ENCODE measurements at places on chromosomes 11 and 22.

GRCh38 chr11:105407101-105407500 is 202.8 kb upstream of the GRIA4 start:
- no peak for DNase-seq

DNA sequence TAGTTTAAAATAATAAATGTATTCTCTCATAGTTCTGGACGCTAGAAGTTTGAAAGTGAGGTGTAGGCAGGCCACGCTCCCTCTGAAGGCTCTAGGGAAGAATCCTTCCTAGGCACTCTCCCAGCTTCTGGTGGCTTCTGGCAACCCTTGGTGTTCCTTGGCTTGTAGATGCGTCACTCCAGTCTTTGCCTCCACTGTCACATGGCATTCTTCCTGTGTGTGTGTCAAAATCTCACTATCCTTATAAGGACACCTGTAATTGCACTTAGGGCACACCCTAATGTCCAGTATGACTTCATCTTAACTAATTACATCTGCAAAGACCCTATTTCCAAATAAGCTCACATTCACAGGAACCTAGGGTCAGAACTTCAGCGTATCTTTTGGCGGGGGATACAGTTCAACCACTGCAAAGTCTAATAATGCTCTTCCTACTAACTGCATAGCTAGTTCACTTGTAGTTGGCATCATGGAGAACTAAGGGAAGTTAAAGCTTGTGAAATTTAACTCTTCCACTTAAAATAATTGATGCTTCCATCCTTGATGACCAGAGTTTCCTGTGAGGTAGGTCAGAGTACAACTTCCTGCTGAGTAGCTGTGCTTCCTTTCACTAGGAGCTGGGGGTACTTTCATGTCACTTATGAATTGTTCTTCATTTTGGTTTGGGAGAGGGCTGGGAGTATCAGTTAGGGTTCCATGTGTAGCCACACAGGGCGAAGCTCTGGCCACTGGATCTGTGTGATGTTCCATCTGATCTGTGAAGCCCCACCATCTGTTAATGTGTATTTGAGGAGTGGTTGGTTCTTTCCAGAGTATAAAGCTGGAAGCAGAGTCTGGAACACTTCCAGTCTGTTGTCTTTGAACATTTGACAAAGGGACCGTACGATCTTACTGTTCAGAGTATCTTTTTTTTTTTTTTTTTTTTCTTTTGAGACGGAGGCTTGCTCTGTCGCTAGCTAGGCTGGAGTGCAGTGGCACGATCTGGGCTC is 10.5 kb downstream of the YWHAH start:
- DNase-seq = no peak

- no peak for DNase-seq
Measured at GRCh38 chr11:1922481-1923081, 3.1 kb downstream of the TNNT3 start.

- no peak for DNase-seq
Measured at GRCh38 chr11:83717537-83717936, 431.4 kb upstream of the CCDC90B start.

- no peak for DNase-seq
Measured at GRCh38 chr11:11985016-11985715, 23.3 kb downstream of the DKK3 start.

GRCh38 chr22:28329186-28330073 is 350.2 kb downstream of the TTC28 start:
- no peak for DNase-seq

GRCh38 chr11:11843211-11843621 is 1.4 kb downstream of the USP47 start:
- DNase-seq = no peak

GRCh38 chr11:9251311-9251710 is 13.8 kb downstream of the DENND5A start:
- DNase-seq = no peak

GRCh38 chr22:29463629-29464028 is 16.4 kb upstream of the NEFH start:
- DNase-seq = no peak

DNA sequence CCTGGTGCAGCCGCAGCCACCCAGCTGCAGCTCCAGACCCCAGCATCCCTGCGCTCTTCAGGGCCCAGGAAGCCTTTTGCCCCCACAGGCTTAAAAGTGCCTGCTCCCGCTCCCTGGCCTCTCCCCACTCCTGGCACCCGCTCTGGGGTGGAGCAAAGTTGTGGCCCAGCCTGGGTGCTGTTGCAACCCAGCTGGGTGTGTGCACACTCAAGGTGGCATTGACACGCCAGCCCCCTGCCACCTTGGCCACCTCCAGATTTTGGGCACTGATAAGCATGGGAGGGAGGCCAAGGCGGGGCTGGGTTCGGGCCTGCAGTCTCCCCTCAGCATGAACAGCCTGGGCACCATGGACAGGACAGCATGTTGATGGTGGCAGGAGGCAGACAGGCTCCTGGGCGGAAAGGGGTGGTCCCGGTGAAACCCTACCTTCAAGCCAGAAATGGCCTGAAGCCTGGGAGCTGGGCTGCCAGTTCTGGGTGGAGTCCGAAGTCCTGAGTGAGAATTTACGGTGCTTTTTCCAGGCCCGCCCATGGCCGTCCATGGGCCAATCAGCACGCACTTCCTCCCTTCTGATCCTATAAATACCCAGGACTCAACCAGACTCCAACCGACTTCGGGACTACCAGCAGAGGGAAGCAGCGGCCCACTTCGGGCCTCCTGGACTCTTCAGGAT is 23.6 kb upstream of the RNASEH2C start:
- DNase-seq = no peak

DNA sequence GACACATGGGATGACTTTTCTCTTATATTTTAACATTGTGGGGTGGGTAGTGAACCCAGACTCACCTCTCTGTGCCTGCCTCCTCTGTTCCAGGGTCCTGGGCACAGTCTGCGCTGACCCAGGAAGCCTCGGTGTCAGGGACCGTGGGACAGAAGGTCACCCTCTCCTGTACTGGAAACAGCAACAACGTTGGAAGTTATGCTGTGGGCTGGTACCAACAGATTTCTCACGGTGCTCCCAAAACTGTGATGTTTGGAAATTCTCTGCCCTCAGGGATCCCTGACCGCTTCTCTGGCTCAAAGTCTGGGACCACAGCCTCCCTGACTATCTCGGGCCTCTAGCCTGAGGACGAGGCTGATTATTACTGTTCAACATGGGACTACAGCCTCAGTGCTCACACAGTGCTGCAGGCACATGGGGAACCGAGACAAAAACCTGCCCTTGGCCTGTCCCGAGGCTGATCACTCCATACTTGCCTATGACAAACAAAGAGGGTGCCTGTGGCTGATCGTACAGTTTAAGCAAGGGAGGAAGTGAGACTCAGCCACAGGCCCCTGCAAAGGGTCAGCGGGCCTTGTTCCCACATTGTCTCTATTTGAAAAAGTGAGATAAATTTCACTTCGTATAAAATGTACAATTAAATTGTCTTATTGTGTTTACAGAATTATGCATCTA is 43.7 kb upstream of the TOP3B start:
- no peak for DNase-seq

DNA sequence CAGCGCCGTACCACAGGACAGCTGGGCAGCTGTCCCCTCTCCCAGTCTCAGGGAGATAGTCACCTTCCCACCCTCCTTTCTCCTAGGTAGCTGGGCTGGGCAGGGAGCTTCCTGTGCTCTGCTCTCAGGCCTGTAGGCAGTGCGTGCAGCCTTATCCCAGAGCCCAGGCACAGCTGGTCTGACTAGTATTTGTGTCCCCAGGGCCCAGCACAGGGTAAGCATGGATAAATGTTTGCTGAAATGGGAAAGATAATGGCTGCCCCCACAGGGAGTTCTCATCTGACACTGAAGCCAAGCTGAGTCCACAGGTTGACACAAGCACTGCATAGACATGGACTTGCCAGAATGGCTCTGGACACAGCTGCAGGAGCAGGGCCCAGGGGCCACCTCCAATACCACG is 9.8 kb downstream of the SLC15A3 start:
- DNase-seq = peak; percentile 11

DNA sequence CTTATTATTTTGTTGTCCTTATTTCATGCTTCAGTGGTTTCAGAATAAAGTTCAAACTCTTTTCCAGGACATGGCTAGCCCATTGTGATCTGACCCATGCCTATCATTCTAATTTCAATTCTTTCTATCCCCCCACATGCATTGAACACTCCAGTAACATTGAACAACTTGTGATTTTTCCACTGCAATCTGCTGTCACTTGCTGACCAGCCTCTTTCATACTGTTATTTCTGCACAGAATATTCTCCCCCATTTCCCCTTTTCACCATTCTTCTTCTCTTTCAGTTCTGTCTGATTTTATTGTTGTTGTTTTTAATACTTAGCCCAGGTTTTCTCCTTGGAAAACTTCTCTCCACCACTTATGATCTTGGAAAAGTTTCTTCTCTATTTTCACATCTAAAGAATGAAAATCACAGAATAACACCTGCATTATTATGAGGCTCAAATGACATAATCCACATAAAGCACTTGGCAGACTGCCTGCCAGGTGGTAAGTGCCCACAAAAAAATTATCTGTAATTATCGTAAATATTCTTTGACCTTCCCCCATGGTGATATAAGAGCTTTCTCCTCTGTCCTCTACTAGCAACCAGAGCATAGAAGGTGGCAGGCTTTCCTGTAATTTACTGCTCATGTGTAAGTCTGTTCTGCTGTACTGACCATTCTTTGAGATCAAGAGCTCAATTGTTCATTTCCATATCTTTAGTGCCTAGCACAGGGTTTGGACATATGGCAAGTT is 51.9 kb upstream of the EED start:
- DNase-seq = peak; percentile 84

DNA sequence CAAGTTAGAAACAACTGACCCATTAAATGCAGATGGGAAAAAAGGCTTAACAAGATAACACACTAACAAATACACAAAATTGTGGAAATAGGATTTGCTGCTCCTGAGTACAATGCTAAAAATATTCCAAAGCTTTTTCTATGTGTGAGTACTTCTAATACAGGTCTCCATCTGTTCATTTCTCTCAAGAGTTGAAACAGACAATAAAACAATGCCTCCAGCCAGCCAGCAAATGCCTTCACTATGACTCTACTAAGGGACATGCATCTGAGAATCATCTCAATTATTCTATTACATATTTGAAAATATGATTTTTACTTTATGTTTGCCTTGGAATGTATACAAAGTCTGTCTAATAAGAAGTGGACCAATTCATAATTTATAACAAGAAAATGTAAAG is 119.0 kb downstream of the CADM1 start:
- no peak for DNase-seq

DNA sequence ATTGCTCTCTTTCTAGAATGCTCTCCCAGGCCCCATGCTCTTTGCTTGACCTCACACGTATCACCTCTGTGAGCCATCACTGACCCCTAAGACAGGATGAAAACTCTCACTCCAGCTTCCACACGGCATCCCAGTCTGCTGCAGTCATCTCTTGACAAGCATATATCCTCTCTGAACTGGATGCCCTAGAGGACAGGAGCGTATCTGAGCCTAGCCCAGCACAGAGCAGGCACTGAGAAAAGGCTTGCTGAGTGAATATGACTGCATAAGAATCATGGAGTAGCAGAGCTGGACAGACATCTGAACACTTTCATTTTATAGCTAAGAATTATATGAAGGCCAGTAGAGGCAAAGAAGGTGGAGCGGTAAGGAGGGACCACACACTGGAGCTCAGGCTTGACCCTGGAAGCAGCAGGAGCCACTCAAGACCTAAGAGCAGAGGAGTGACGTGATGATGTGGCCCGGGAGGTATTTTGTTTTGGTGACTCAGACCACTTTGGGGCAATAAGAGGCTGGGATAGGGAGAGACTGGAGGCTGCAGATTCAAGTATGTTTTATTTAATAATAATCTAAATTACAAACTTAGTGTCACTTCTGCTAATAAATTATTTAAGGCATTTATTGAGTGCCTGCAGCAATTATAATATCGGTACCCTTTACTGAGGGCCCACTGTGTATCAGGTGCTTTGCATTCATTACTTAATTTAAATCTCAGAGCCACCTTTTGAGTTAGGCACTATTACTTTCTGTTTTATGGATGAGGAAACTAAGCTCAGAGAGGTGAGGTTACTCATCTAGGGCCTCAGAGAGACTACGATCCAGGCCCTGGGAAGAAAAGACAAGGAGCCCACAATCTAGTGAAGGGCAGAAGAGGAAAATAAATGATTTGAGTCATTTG is 42.6 kb downstream of the MAP6 start:
- no peak for DNase-seq

- DNase-seq = no peak
Measured at GRCh38 chr11:134030853-134031252, 38.0 kb upstream of the JAM3 start.

DNA sequence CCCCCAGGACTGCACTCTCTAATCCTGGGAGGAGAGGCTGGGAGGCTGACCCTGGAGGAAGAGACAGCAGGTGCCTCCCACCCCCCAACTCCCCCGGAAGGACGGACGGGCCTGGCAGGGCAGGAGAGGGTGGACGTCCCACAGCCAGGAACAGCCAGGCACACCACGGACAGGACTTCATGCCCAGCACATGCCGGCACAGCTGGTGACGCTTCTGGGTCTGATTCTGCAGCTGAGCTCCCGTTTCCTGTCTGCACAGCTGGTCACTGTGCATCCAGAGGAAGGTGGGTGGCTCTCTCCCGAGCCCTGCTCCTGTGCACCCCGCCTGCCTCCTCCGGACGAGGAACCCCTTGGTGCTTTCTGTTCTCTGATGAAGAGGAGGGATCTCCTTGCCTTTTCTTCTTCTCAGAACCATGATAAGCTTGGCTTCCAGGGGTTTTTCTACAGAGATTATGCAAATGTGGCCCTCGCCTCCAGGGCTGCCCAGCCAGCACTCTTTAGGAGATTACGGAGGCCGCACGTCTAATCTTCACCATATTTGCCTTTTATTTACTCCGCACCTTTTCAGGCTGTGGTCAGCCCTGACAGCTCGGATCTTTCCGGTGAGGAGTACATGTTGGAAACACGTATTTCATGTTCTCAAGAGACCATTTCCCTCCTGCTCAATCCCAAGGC is 1295.8 kb downstream of the BRD1 start:
- DNase-seq = no peak

DNA sequence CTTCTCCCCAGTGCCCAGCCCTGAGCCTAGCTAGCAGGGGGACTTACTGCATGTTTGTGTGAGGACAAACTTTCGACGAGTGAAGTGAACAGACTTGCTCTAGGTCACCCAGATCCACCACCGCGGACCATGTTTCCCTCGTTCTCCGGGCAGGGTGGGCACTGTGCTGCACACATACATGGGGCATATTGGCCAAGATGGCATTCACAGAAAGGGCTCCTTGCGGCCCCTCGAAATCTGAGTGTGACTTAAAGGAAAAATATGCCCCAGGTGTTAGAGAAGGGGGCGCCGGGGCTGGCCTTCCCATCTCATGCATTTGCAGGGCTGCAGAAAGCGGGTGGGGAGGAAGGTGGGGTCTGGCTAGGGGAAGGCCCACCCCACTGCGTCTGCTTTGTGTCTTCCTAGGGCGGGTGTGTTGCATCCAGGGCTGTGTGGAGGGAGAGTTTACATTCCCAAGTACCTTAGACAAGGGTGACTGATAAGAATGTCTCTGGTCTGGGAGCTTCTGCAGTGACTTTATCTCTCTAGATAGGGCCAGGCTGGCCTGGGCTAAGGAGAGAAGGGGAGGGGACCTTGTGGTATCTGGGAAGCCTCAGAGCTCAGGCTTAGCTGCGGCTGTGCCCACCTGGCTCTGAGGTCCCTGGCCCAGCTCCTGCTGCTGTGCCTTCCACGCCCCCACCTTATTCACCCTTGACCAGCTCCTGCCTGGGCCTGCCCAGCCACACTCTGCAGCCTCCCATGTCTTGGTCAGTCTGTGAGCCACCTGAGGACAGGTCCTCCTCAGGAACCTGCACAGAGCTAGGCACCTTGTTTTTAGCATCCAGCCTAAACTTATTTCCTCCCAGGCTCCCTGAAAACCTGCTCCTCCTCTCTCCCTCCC is 45.8 kb downstream of the LRRC32 start:
- DNase-seq = no peak
